ENCODE measurements at places on chromosomes 5 and 9.
A peak's percentile ranks its signal among the peaks of the same experiment; 100 is the strongest.

DNA sequence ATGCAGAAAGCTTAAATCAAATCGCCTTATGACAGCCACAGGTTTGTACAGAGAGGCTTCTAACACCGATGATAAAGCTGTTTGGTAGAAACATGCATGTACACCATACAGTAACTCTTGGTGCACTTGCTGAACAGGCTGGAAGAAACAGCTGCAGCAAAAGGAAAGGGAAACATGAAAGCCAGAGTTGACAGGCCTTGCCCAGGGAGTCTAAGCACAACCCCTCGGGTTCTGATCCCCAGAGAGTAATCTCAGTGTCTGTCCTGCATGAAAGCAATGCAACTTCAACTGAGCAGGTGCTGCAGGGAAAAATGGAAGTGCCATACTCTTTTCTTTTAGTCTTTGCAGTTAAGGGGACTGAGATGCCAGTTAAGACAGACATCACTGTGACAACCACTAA, 419.9 kb downstream of the BNC2 start:
- DNase-seq = no peak

DNA sequence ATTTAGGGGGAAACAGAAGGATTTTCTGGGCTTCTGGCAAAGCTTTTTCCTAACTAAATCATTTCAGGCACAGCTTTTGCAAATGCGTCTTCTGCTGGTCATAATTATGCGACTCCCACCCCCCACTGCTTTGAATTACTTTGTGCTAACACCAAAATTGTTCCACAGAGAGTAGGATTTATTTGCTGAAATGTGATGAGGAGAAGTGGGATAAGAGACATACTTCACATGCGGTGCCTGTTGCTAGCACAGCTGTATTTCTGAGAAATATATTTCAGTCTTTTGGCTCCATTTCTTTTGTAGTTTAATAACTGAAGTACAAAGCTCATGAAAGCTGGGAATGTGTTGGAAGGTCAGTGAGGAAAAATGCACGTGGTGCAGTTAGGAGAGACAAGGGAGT, 83.2 kb upstream of the TAS2R1 start:
- no peak for DNase-seq

GRCh38 chr9:128439273-128439672, 16.5 kb upstream of the ODF2 start:
- DNase-seq = no peak

DNA sequence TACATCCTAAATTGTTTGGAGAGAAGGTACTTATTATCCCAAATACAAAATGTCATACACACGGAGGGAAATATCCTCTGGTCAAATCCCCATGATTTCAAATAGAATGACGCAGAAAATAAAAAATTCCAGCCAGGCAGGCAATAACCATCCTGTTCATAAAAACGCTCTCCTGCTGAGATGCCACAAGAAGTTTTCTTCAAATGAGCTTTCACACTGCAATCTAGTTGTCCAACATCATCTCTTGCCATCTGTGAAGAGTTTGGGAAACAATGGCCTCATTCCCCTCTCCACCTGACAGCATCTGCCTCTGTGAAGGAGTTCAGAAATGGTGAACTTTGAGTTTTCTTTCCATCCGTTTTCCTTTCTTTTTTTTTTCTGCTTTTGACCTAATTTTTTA, 83.3 kb upstream of the SLC30A5 start:
- DNase-seq = no peak

GRCh38 chr5:108634617-108635288, 112.9 kb upstream of the FER start:
- no peak for DNase-seq

DNA sequence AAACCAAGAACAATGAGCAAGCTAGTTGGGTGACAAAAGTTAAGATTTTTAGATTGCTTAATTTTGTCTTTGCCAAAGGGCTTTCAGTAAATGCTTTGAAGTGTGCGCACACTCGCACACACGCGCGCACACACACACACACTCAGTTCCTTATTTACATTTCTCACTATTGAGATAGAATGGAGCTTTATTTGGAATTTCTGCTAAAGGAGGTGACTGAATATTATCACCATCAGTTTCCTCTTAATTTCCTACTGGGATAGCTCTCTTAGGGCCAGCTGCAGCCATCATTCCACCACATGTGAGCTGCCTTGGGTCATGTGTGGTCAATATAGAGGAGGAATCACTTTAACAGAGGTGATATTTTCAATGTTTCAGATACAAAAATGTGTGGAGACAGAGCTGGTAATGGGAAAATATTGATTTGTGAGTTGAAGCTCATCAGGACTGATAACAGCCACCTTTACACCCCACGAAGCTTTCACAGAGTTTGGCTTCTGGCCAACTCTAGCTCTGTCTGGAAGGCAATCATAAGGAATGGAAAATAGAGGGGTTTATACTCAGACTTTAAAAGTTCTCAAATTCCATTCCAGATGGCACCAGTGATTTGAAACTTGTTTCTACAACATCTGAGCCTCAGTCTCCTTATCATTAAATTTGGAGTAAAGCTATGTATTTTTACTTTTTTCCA, 99.9 kb downstream of the MACIR start:
- DNase-seq = no peak

DNA sequence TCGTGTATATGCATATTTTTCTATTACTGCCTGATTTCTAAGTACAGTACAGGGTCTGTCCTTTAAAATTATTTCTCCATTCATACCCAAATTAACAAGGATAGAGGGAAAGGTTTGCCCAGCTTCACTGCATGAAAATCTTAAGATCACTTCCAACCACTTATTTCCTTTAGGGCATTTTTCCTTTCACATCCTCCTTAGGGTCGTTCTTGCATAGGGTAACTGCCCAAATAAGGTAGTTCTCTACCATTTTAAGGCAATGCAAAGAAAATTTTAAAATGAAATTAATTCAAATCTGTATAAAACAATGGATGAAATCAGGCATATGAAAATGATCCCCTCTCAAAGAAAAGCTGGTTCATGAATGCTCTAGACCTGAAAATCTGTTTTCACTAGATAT, 4.1 kb upstream of the CDC20B start:
- DNase-seq = no peak

GRCh38 chr9:105859428-105860091, 165.2 kb downstream of the TMEM38B start:
- DNase-seq = no peak

- no peak for DNase-seq
Observed at GRCh38 chr5:133983674-133984073, 15.2 kb upstream of the C5orf15 start.

DNA sequence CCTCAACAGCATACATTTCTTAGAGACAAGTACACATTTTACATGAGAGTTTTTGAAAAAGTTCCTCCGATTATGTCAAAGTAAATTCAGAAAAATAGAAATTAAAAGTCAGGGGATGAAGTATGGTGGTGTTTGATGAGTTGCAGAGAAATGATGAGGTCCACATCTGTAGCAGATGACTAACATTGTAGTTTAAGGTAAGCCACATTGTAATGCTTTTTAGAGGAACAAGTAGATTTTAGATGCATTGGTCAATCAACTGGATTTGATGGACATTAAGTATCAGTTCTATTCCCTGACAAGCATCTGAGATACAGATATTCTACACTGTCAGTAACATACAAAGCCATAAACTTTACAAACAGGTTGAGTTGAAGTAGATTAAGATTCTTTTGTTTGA, 402.4 kb upstream of the RORB start:
- DNase-seq = no peak

DNA sequence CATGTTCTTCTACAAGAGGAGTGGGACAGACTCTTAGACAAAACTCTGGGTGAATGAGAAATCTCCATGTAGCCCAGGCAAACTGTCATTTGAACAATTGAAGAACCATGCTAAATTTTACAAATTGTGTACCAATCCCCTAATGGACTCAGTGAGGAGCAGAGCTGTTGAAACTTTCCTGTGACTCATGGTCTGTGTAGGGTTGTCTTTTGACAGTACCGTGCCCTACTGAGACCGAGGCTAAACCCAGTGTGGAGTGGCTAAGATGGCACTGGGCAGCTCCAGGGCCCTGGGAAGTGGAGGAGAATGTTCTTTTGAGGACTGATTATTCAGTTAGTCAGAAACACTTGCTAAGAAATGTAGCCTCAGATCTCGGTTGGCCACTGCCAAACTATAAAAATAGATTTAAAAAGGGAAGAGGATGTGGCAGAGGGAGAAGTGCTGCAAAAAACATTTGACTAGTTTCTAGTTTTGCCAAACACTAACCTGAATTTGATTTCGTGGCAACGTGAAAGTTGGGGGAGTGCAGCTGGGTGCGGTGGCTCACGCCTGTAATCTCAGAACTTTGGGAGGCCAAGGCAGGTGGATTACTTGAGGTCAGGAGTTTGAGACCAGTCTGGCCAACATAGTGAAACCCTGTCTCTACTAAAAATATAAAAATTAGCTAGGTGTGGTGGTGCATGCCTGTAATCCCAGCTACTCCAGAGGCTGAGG, 24.7 kb downstream of the POU4F3 start:
- DNase-seq = no peak

DNA sequence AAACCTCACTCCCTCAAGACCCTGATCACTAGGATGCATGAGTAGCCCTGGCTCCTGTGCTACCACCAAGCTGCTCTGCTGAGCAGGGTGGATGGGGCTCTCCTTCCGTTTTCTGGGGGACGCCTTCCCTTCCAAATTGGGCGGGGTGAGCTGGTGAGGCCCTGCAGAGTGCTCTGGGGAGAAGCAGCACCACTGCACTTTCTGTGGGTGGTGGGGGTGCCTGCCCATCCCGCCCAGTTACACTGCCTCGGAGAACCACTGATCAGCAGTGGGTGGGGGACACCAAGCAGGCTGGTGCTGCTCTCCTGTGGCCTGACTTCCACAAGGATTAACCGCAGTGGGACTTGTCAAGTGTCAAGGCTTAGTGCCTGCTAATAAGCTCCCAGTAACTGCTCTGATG, 19.0 kb downstream of the GFPT2 start:
- DNase-seq = no peak

DNA sequence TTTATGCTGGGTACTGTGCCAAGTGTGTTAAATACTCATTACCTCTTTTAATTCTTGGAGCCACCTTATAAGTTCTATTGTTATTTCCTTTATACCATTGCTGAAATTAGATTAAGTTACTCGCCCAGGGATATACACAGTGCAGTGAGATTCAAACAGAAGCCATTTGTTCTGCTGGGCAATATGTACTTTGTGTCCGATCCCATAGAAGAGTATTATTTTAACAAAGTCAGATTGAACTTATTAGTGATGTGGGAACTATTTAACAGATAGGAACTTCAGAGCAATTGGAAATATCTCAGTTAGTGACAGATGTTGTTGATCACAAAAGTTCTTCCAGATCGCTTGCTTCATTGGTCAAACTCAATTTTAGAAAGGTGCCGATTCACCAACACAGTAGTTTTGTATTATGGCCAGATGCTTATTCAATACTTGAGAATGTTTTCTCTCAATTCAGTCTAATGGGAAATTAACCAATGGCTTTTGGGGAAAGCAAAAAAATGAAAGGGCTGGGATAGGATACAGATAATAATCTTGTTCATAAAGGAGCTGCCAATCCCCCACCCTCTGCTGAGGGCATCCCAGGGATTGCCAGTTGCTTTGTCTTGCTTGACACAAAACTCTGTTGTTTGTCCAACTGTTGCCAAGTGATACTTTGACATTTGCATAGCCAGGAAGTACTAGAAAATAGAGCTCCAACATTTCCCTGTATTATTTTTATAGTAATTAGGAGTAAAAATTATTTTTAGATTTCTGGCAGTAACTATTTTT, 94.8 kb upstream of the SEMA6A start:
- no peak for DNase-seq

DNA sequence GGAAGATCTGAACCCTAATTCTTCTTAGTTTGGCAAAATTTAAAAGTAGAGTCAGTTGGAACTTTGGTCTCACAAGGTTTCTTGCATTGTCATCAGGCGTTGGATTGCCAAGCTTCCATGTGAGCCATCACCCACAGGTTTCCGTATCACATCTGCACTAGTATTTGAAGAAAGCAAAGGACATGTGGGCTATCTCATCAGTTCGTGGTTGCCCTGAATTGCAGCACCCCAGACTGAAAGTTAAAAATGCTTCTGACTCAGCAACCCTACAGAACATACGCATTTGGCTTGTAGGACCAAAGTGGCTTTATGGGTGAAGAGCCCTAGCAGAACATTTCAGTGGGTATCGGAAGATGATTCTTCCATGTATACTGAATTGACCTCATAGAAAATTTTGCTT, 358.0 kb downstream of the ENC1 start:
- no peak for DNase-seq

- no peak for DNase-seq
Observed at GRCh38 chr5:50401336-50401735, 39.8 kb downstream of the EMB start.

DNA sequence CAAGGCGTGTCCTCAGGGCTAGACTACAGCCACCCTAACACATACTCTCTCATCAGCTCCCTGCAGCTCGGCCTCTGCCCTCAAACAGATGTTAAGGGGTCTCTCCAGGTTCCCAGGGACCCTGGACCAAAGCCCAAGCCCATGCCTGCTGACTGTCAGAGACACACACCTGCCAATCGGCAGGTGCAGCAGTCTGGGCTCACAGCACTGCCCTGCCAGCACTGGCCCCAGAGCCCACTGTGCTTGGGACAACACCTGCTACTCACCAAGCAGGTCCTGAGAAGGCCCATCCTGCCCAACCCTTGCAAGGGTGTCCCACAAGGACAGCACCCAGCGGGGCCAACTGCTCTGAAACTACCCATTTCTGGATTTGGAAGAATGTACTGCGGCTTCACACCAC, 20.2 kb upstream of the ZDHHC11 start:
- no peak for DNase-seq

GRCh38 chr9:33431420-33431819, 16.0 kb downstream of the AQP3 start:
- DNase-seq = no peak

DNA sequence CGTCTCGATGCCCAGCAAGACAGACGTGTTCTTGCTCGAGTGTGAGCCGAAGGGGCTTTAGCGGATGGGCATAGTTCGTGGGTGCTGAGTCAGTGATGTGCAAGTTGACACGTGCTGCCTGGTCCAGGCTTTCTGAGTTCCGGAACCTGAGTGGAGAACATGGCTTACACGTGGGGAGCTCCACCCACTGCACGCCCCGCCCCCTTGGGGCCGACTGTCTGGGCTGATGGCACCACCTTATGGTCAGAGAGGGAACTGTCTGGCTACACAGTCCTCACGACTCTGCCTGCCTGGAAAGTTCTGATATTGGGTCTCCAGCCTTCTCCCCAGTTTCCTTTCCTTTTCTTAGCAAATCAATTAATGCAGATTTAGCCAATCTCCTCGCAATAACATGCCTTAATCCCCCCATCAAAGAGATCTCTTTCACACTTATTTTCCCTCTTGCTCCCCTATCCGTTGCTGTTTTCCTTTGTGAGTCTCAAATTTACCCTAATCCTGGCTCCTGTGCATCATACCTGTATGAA, 3.8 kb upstream of the STC2 start:
- peak; percentile 29 for DNase-seq
